ENCODE measurements at places on chromosomes 1 and 21.

DNA sequence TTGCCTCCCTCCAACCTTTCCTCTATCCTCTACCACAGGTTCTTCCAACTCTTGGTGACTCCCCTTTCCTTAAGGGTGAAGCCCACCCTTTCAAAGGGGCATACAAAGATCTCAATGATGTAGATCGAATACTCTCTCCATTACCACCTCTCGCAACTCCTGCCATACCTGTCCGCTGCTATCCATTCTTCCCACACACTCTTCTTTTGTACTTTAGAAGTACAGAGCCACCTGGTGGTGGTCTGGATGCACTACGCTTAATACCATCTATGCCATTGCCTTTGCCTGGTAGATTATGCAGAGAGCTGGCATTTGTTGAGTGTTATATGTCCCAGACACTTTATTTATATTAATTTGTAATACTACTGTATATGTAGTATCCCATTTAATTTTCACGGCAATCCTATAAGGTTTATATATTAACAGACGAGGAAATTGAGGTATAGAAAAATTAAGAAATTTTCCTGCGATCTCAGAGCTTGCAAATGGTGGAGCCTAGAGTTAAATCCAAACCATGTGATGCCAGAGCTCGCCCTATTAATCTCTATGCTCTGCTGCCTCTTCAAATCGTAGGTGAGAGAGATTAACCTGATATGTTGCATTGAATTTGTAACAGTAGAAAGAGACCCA lies 22.9 kb downstream of the TSHB start:
- peak; percentile 54 for DNase-seq

- DNase-seq = no peak
Measured at GRCh38 chr1:247841796-247842195, at the start of gene OR11L1. TSS of gene OR11L1 (minus strand) at chr1:247841896. CDS start at chr1:247841896, 0 bp downstream.

DNA sequence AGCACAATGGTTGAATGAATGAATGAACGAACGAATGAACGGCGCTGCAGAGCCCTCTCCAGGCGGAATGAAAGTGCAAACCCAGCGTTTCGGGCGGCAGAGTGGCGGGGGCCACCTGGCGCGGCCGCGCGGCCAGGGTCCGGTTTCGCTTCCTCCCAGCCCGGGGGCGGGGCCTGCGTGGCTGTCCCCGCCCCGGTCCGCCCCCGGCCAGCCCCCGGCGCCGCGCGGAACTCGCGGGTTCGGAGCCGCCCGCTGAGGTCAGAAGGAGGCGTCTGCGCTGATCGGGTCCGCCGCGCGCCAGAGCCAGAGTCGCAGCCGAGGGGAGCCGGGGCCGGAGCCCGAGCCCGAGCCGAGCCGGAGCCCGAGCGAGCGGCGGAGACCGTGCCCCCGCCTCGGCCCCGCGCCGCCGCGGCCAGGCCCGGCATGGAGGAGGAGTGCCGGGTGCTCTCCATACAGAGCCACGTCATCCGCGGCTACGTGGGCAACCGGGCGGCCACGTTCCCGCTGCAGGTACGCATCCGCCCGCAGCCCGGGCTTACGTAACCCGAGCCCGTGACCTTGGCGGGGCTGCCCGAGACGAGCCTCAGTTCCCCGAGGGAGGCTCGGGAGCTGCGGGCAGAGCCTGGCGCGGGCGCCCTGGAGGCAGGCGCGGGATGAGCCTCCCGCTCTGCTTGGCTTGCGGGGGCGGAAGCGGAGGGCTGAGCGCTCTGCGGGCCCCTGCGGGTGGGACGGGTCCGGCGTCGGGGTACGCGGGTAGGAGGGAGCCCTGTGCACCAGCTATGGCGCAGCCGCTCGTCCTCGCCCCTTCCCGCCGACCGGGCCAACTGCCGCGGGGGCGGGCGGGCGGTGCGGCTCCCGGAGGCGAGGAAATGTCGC lies at the start of gene PDXK:
Gene PDXK (plus strand): TSS at position 258 of the 876 bp plus-strand sequence. CDS start 166 bp downstream, at position 424.
- DNase-seq = peak; percentile 65

DNA sequence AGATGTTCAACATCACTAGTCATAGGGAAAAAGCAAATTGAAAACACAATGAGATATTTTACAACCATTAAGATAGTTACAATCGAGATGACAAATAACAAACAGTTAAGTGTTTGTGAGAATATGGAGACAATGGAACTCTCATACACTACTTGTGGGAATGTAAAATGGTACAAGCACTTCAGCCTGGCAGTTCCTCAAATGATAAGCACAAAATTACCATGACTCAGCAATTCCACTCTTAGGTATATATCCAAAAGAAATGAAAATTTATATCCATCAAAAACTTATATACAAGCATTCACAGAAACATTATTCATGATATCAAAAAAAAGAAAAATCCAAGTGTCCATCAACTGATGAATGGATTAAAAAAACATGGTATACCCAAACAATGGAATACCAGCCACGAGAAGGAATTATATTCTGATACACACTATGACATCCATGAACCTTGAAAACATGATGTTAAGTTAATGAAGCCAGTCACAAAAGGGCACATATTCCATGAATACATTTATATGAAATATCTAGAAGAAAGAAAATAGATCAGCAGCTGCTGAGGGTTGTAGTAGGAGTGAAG lies 76.4 kb downstream of the EVI5 start:
- no peak for DNase-seq

DNA sequence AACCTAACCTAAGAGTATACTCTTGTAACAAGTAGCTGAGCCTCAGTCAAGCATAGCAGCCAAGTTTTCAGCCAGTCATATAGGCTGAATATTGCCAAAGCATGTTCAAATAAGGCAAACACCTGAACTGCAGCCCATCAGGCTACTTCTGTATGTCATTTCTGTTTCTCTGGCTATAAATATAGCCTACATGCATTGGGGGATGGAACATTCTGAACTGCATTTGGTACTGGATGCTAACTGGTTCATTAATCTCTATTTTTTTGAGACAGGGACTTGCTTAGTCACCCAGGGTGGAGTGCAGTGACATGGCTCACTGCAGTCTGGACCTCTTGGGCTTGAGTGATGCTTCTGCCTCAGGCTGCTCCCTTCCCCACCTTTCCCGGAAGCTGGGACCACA lies 37.3 kb downstream of the MAST2 start:
- DNase-seq = no peak

DNA sequence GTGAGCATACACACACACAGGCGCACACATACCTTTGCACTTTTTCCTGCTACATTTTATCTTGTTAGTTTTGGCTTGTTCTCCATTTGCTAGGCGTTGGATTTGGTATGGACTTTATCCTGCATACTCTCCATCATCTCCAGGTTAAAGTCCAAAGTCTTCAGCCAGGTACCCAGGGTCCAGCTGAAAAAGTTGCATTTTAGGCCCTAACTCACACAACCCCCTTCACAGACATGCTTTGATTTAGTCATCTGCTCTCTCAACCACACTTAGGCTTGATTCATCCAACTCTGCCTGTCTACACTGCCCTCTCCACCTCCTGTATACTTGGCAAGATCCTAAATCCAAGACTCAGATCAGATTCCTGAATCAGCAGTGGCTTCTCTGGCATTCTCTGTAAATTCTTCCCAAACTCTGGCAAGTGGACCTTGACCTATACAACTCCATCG lies 10.7 kb upstream of the LAMB3 start:
- no peak for DNase-seq

DNA sequence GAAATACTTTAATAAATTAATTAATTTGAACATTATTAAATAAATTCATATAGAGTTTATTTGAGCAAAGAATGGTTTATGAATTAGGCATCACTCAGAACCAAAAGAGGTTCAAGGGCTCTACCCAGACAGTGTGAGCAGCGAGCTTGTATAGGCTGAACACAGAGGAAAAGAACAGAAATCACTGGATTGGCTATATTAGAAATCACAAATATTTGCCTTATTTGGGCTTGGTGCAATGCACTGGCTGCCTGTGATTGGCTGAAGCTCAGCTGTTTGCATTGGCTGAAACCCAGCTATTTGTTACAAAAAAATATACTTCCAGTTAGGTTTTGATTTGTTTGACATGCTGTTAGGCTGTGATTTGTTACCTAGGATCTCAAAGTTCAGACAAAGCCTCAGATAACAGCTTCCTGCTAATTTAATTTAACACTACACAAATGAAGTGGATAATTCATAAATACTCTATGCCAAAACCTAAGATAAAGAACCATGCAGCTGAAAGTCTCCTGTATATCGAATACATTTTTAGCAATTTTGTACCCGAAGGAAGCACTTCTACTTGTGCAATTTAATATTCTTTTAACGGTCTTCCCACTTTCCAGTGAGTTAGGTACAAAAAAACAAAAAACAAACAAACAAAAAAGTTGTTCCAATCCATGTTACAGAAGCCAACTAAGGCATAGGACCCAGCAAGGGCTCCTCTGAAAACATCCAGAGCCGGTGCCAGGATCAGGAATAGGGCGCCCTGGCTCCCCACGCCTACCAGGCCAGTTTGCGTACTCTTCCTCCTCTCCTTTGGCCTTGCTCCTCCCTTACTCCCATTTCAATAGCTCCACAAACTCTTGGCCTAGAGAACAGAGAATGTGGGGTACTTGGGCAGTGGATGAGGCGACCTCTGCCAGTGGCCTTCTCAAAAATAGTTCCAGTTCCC lies 179.1 kb downstream of the DUSP10 start:
- DNase-seq = no peak

DNA sequence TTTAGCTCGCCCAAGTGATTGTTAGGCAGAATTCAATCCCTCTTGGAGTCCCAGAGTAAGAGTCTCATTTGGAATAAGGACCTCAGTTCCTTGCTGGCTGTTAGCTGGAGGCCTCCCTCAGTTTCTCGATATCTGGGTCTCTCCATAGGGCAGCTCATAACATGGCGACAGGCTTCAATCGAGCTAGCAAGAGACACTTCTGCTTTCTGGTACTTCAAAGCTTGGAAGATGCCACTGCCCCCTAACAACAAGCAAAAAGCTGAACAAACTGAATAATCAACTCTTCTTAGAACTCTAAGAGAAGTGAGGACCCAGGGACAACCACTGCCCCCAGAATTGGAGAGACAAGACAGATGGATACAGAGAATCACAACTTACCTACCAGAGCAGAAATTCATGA lies 86.2 kb downstream of the TEX35 start:
- DNase-seq = no peak

DNA sequence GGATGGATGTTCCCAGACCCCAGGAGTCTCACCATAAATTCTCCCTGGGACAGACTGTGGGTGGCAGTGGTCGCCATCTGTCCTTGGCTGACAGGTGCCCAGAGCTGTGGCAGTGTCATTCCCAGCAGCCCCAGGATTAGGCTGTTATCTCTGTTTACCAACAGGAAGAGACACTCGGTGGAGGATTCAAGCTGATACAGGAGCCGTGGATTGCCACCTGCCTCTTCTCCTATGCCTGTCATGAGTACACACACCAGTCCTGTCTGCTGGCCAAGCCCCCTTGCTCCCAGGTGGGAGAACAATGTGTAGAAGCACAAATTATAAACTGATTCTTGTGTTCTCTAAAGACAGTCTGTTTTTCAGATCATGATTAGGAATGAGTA lies 152.6 kb downstream of the ETS2 start:
- no peak for DNase-seq

GRCh38 chr1:247156787-247157232 lies 15.0 kb downstream of the ZNF124 start:
- no peak for DNase-seq

DNA sequence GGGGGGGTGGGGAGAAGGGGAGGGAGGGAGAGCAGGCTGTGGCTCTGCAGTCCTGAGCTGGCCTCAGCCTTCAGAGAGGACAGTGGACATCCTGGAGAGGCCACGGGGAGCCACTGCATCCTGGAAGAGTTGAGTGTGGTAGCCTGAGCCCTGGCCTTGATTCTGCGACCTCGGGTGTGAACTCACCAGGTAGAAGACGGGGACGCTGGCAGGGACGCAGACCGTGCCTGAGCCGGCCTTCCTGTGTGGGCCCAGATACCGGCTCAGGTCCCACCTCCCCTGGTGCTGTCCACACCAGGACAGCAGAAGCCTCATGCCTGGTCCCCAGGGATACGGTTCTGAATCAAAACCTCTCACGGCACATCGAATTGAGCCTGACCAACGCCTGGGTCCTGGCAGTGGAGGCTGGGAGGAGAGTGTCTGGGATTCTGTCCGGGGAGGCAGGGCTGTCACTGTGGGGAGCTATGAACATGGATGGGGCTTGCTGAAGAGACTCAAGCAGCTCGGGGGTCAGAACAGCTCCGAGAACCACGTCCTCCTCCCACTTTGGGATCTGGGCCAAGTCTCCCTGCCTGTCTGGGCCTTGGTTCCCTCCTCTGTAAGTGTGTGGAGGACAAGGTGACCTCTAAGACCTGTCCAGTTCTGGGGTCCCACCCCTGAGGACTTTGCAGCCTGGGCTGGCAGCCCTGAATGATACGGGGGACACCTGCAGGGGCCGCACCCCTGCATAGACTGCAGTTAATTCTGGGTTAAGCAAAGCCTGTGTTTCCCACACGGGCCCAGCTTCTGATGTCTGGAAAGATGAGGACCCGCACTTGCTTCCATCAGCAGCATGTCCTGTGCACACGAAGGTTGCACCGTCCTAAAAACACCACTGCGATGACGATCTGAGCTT lies 30.4 kb downstream of the RRP1 start:
- DNase-seq = no peak

DNA sequence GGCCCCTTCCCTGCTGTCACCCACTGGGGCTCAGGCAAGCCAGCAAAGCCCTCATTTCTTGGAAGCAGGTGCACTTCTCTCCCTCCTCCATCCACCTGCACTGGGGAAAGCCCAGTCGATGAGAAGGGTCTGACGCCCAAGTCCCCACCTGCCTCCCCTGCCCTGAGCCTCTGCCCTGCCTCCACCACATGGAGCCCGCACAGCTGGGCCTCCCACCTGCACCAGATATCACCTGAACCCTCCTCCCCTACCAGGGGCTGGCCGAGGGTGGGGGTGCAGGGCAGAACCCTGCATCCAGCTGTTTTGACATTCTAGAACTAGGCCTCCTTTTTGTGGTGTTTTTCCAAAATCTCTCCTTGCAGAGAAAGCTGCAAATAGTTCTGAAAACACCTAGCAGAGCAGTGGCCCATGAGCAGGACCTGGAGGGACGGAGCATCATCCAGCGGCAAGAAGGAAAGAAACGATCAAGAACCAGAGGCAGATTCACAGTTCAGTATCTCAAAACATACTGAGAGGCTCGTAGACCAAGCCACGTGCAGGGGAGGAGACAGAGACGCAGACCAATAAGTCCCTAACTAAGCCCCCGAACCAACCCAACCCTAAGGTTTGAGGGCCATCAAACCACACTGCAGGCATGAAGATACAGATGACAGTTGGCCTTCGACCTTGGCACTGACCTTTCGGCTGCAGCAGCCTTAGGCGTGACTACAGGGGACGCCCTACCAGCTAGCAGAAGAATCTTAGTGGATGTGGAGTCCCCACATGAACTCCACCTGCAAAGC lies 16.7 kb downstream of the CHD5 start:
- no peak for DNase-seq

DNA sequence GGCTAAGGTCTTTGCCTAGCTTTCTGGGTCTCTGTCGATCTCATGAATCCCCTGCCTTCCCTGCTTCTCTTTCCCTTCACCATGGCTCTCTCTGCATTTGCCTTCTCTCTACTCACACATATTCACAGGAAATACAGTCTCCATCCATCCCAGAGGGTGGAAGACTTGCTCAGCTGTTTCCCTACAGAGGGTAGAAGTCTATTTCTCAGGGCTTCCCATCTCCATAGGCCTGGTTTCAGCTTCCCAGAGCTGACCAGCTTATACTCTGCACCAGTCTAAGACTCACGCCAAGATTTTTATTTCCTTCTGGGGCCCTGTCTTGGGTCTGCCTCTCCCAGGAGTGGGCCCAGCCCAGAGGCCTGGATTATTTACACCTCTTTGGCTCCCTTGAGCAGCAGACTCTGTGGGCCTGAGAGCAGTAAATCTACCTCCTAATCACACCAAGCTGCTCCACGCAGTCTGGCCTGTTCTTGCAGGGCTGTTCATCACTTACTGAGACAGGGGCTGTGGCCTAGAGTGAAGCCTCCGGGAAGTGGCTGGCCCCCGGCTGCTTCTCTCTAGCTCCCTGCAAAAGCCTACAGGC lies 102.5 kb downstream of the PLXNA2 start:
- DNase-seq = no peak
